Activated CD4-positive, alpha-beta T cell treated with anti-CD3 and anti-CD28 coated beads for 24 hours (primary cell): ENCODE measurements at places on chromosomes 3 and 15.

GRCh38 chr15:88745065-88745464 is 58.2 kb upstream of the ACAN start:
- DNase-seq, result no peak

- no peak for DNase-seq
These were observed 37.8 kb downstream of the MITF start for GRCh38 chr3:69776920-69777581.

DNA sequence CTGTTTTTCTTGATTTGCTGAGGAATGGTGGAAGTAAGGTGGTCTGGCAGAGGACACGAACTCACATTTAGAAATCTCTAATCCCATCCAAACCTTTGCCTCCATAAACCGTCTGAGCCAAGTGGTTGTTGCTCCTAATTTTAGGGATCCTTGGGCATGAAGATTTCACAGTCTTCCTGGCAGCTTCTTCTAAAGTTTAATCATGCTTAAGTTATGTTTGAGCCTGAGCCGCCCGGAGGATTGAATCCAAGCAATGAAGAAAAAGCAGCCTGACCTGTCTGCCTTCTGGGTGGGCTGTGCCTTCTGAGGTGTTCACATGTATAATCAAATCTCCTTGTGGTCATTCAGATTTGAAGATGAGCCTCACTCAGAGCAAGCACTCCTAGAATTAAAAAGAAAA is 249.0 kb downstream of the CD47 start:
- no peak for DNase-seq

- DNase-seq, result no peak
These were observed 57.0 kb downstream of the TMCC1 start for GRCh38 chr3:129836381-129837064.

GRCh38 chr15:26146202-26146601 is 283.1 kb upstream of the ATP10A start:
- no peak for DNase-seq

DNA sequence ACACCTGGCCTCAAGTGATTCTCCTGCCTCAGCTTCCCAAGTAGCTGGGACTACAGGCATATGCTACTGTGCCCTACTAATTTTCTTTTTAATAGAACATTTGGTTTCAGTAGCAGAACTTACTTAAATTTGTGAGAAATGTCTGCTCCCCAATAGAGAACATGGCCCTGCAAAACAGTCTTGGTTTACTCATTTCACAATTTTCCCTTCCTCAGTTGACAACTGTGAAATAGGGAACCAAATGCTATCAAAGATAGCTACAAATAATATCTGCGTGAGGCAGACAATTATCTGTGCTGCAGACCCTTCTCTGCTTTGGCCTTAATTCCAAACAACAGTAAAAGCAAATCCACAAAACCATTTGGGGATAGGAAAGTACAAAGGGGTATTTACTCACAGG is 22.6 kb downstream of the METTL6 start:
- DNase-seq, result no peak

DNA sequence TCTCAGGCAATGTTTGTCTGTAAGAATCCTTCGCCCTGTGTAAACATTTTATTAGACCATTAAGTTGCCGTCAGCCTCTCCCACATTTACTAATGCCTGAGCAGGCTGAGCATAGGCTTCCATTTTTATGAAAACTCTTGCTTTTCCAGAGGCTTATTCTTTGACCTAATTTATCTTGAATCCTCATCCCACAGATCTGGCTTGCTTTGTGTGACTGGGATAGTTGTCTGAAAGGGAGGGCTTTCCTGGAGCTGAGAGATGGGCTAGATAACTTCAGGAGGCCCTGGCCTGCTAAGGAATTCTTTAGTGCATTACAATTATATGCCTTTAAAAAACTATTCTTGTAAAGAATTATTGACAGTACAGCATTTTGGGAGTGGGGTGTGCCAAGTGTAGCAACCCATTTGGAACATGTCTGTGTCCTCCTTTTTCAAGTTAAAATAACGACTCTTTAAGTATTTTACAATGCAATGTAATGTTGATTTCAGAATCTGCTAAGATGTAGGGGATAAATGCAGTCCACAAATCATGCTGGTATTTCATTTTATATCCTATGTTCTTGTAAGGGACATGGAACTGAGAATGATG is 52.4 kb downstream of the EEFSEC start:
- no peak for DNase-seq

GRCh38 chr3:36476286-36476942 is 96.1 kb downstream of the STAC start:
- no peak for DNase-seq

DNA sequence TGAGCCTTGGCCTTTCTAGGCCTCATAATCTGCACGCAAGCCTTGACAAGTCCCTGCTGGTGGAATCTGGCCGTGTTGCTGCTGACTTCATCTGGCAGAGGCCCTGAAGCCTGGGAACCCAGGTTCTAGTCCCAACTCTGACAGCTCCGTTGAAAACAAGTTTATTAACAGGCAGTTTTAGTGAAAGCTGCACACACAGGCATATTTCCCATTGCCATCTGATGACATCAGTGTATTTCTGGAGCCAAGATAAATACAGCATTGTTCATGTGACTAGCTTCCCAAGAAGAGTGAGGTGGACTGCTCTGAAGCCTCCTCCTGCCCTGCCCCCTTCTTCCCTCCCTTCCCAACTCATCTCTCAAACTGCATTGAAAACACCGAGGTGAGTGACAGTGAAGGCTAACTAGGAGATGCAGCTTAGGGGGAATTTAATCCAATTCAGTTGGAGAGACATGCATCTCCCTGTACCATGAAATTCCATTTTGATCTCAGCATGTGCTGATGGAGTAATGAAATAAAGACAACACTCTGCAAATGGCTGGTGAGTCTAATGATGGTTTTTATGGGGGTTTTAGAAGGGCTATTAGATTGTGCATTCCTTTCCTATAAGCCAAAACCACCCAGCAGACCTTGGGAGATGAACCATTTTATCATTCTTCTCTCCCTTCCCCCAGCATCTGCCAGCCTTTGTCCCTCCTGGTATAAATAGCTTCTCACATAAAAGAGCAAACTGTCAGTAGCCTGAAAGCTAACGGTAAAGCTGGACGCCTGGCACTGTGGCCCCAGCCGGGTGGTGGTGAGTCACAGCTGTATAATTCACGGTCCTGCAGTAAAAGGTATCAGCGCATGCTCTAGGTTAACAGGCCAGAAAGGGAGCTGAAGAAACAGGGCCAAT is 38.0 kb downstream of the PRICKLE2 start:
- no peak for DNase-seq

GRCh38 chr3:4674216-4674615 is 181.1 kb downstream of the ITPR1 start:
- DNase-seq, result no peak

- no peak for DNase-seq
These were observed 452.4 kb downstream of the SHQ1 start for GRCh38 chr3:72395776-72396311.

- DNase-seq, result no peak
These were observed 55.7 kb upstream of the SMAD6 start for GRCh38 chr15:66646308-66646707.

DNA sequence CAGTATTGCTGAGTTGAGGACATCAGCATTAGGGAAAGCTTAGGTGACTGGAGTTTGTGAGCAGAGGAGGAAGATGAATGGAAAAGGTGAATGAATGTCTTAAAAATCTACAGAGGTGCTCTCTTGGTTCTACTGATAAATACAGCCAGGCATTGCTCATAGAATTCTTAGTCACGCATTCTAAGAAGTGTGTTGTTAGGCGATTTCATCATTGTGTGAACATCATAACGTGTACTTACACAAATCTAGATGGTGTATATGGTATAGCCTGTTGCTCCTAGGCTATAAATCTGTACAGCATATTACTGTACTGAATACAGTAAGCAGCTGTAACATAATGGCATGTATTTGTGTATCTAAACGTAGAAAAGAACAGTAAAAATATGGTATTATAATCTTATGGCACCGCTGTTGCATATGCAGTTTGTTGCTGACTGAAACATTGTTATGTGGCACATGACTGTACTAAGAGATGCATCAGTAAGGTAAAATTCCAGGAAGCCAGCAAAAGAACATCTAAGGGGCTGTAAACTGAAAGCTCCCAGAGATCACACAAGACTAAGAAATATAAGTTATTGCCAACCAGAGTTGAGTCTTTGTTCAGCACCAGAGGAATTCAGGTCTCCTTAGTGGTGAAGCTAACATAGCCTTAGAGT is 42.9 kb upstream of the ASB14 start:
- no peak for DNase-seq

DNA sequence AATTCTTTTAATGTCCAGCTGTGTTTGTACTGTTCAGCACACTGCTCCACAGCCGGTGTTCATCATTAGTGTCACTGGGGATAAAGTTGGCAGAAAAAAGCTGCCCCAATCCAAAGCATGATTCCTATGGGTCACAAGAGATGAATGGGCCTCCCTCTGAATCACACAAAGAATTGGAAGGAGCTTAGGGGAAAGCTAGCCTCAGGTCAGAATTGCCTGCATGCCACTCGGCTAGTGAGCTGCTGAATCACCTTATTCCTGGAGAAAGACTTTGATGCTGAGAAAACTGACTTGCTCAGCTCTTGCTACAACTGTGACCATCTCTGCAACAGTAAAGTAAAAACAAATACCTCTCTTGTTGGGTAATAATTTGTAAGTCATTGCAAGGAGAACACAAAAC is 3.5 kb downstream of the CCK start:
- no peak for DNase-seq

GRCh38 chr3:19427422-19428149 is 279.3 kb downstream of the KCNH8 start:
- no peak for DNase-seq

- DNase-seq, result no peak
These were observed 6.4 kb downstream of the CLN6 start for GRCh38 chr15:68223171-68223570.

GRCh38 chr3:86948822-86949221 is 42.1 kb downstream of the VGLL3 start:
- no peak for DNase-seq

- DNase-seq, result no peak
These were observed 302.3 kb upstream of the ICE2 start for GRCh38 chr15:60781211-60781713.
